ENCODE measurements at places on chromosomes 3 and 15.

DNA sequence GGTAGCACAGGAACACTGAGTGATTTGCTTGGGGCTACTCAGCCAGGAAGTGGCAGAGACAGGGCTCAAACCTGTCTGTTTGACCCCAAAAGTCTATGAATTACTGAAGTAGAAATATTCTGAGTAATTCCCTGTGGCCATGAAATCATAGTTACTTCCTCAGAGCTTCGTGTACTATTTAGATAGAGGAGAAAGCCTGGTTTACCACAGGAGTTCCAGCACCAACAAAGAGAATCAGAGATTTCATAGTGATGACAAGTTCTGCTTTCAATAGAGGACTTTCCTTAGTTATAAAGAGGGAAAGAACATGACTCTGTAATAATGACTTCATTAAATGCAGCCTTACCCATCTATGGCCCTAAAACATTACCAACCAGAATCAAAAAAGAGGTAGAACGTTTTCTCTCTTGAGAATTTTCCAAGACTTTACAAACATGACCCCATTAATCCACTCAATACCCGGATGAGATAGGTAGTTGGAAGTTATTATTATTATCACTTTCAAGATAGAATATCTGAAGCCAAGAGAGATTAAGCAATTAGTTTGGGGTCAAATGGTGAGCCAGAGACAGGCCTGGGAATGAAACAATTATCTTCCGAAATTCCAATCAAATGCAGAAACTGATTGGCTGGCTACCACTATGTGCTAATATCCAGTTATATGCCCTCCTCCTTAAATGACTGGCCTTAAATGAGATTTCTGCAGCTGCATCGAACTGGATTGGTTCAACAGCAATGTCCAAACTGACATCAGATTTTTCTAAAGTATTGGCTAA, 13.6 kb upstream of the WNT5A start:
- H3K4me3 ChIP-seq = no peak overlapping the region
- no peak overlapping the region for H3K27ac ChIP-seq
- DNase-seq = no peak
- no peaks in the 10 kb centered on the region for H3K36me3 ChIP-seq
- no peaks in the 10 kb centered on the region for H3K4me1 ChIP-seq

GRCh38 chr3:56700151-56700550, 17.1 kb upstream of the TASOR start:
- no peak overlapping the region for H3K27ac ChIP-seq
- no peak for DNase-seq
- H3K27me3 ChIP-seq = no peaks in the 10 kb centered on the region
- no peak overlapping the region for H3K4me3 ChIP-seq

GRCh38 chr3:193742628-193743027, 149.6 kb downstream of the OPA1 start:
- peaks cover 3% of the 10 kb centered on the region for H3K27me3 ChIP-seq
- H3K4me1 ChIP-seq = peaks cover 6% of the 10 kb centered on the region
- DNase-seq = no peak
- H3K27ac ChIP-seq = no peak overlapping the region
- no peaks in the 10 kb centered on the region for H3K36me3 ChIP-seq
- no peak overlapping the region for H3K4me3 ChIP-seq

GRCh38 chr3:134685929-134686802, 35.3 kb upstream of the KY start:
- no peaks in the 10 kb centered on the region for H3K36me3 ChIP-seq
- H3K4me1 ChIP-seq = no peaks in the 10 kb centered on the region
- H3K4me3 ChIP-seq = no peak overlapping the region
- H3K27me3 ChIP-seq = no peaks in the 10 kb centered on the region
- no peak for DNase-seq
- H3K27ac ChIP-seq = no peak overlapping the region

- no peaks in the 10 kb centered on the region for H3K27me3 ChIP-seq
- no peaks in the 10 kb centered on the region for H3K36me3 ChIP-seq
- DNase-seq = no peak
- H3K4me1 ChIP-seq = no peaks in the 10 kb centered on the region
These were observed 19.0 kb downstream of the ADAMTS9 start for GRCh38 chr3:64668582-64669510.

- DNase-seq = no peak
- no peak overlapping the region for H3K4me3 ChIP-seq
- H3K27ac ChIP-seq = no peak overlapping the region
- H3K4me1 ChIP-seq = no peaks in the 10 kb centered on the region
These were observed 269.5 kb upstream of the GBE1 start for GRCh38 chr3:82030916-82031315.

GRCh38 chr3:149152420-149152819, 23.0 kb downstream of the HPS3 start:
- peak; percentile 59 for DNase-seq
- H3K36me3 ChIP-seq = peaks cover 22% of the 10 kb centered on the region
- H3K4me3 ChIP-seq = no peak overlapping the region
- H3K4me1 ChIP-seq = peaks cover 19% of the 10 kb centered on the region

GRCh38 chr3:16589867-16590624, 15.2 kb downstream of the DAZL start:
- H3K4me1 ChIP-seq = peaks cover 15% of the 10 kb centered on the region
- H3K4me3 ChIP-seq = no peak overlapping the region
- H3K27me3 ChIP-seq = peaks cover 2% of the 10 kb centered on the region
- no peaks in the 10 kb centered on the region for H3K36me3 ChIP-seq
- H3K27ac ChIP-seq = no peak overlapping the region
- no peak for DNase-seq

- DNase-seq = no peak
- H3K36me3 ChIP-seq = no peaks in the 10 kb centered on the region
- H3K27me3 ChIP-seq = peaks cover 2% of the 10 kb centered on the region
- H3K27ac ChIP-seq = no peak overlapping the region
- H3K4me3 ChIP-seq = no peak overlapping the region
These were observed 19.5 kb upstream of the SNRPA1 start for GRCh38 chr15:101314336-101315125.

- H3K36me3 ChIP-seq = peaks cover 3% of the 10 kb centered on the region
- H3K27me3 ChIP-seq = no peaks in the 10 kb centered on the region
- H3K4me3 ChIP-seq = no peak overlapping the region
- H3K4me1 ChIP-seq = peaks cover 4% of the 10 kb centered on the region
- H3K27ac ChIP-seq = no peak overlapping the region
- DNase-seq = no peak
These were observed 77.4 kb upstream of the IQSEC1 start for GRCh38 chr3:13150624-13151023.

DNA sequence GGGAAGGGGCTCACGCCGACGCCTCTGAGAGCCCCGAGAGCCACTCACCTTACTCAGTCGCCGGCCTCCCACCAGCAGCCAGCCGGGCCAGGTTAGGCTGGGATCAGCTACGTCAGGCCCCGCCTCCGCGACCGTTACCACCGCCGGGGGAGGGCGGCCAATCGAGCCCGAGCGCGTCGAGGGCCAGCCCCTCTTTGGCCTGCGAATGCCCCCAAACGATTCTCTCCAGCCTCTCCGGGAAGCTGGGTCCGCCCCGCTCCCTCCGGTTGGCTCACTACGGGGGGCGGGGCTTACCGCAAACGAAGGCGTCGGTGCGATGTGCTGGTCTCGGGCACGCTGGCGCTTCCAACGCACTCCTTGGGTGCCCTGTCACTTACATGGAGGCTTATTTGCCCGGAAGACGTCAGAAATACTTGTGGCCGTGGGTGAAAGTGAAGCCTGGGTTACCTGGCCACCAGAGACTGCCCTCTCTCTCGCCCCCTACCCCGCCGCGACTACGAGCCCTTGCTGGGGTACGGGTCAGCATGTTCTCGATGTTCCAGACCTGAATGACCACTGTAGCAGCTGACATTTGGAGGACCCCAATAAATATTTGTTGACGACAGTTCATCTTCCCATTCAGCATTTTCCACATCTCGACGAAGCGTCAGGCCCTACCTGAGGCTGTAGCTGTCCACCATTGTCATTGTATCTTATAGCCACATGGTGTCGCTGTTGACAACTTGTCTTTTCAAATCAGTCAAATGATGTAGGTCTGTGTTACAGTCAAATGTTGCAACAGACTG, at the start of gene CEP70:
Gene CEP70, minus strand, starts transcription at position 111 of the 785 bp plus-strand sequence. CDS start 21,333 bp downstream, outside the sequence.
- no peaks in the 10 kb centered on the region for H3K4me1 ChIP-seq
- H3K27ac ChIP-seq = peak within 1 kb of the TSS; percentile 91
- peak within 1 kb of the TSS; percentile 80 for H3K4me3 ChIP-seq
- no peaks in the 10 kb centered on the region for H3K36me3 ChIP-seq

GRCh38 chr3:171967137-171967783, 72.1 kb upstream of the FNDC3B start:
- peak overlapping the region; percentile 11 for H3K27ac ChIP-seq
- H3K4me3 ChIP-seq = no peak overlapping the region
- H3K4me1 ChIP-seq = peaks cover 10% of the 10 kb centered on the region
- no peaks in the 10 kb centered on the region for H3K36me3 ChIP-seq
- no peak for DNase-seq

DNA sequence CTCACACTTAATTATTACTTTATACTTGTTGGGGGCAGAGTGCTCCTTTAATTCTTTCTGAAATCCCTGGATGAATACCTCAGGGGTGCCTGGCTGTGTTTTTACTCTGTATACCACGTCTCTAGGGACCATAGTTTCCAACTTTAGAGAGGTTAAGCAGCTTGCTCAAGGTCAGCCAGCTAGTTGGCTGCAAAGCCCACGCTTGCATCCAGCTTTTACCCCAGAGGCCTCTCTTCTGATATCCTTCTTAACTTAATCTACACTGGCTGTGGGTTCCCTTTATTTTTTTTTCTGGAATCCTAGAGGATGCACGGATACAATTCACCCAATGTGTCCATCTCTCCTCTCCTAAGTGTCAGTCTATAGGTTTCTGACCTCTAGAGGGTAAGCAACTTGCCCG, 1.4 kb downstream of the PDZRN3 start:
- peaks cover 14% of the 10 kb centered on the region for H3K27me3 ChIP-seq
- H3K4me3 ChIP-seq = no peak overlapping the region
- no peak for DNase-seq
- no peaks in the 10 kb centered on the region for H3K4me1 ChIP-seq
- no peaks in the 10 kb centered on the region for H3K36me3 ChIP-seq
- no peak overlapping the region for H3K27ac ChIP-seq

GRCh38 chr15:33449810-33450209, 139.0 kb downstream of the RYR3 start:
- no peaks in the 10 kb centered on the region for H3K36me3 ChIP-seq
- H3K4me3 ChIP-seq = no peak overlapping the region
- DNase-seq = no peak
- H3K27ac ChIP-seq = no peak overlapping the region

DNA sequence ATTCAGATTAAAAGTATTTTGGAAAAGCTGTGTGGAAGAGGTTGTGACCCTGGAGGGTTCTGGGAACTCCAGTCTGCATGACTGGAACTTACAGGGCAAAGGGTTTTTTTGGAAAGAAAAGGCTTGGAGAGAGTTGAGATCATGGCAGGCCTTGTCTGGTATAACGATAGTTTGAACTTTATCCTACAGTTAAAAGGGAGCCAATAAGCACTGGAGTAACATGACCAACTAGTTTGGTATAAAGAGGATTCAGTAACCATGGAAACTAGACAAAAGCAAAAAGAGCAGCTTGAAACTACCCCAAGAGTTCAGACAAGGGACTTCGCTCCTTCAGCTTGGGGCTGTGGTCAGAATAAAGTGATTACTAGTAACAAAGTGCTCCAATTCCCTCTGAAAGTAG, 151.2 kb upstream of the TMCO5A start:
- no peaks in the 10 kb centered on the region for H3K4me1 ChIP-seq
- H3K27me3 ChIP-seq = no peaks in the 10 kb centered on the region
- no peak overlapping the region for H3K27ac ChIP-seq
- no peaks in the 10 kb centered on the region for H3K36me3 ChIP-seq
- H3K4me3 ChIP-seq = no peak overlapping the region
- DNase-seq = no peak

GRCh38 chr3:1082108-1082507, 10.7 kb upstream of the CNTN6 start:
- no peaks in the 10 kb centered on the region for H3K36me3 ChIP-seq
- H3K4me1 ChIP-seq = no peaks in the 10 kb centered on the region
- no peaks in the 10 kb centered on the region for H3K27me3 ChIP-seq
- H3K4me3 ChIP-seq = no peak overlapping the region
- no peak overlapping the region for H3K27ac ChIP-seq
- DNase-seq = peak; percentile 13

DNA sequence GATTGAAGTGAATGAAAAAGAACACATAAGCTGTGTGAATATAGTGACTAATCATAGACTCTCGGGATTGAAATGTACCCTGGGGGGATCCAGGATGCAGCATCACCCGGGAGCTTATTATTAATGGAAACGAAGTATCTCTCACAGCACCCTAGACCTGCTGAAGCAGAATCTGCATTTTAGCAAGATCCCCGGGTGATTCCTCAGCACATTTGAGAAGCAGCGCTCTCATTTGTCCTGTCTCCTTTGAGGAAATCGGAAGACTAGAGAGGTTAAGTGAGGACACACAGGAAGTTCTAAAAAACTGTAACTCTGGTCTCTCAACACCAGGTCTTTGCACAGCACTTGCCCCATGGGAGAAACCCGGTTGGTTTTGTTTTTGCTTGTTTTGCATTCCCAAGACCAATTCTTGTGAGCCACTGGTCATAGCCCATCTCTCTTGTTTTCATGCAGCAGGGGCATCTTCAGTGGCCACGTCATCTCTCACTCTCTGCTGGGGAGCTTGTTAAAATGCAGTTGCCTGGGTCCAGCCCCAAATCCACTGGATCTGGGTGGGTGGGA, 30.2 kb downstream of the ZNF710 start:
- DNase-seq = peak; percentile 37
- H3K27me3 ChIP-seq = no peaks in the 10 kb centered on the region
- peak overlapping the region; percentile 7 for H3K4me3 ChIP-seq
- peaks cover 7% of the 10 kb centered on the region for H3K36me3 ChIP-seq
- peak overlapping the region; percentile 81 for H3K27ac ChIP-seq

DNA sequence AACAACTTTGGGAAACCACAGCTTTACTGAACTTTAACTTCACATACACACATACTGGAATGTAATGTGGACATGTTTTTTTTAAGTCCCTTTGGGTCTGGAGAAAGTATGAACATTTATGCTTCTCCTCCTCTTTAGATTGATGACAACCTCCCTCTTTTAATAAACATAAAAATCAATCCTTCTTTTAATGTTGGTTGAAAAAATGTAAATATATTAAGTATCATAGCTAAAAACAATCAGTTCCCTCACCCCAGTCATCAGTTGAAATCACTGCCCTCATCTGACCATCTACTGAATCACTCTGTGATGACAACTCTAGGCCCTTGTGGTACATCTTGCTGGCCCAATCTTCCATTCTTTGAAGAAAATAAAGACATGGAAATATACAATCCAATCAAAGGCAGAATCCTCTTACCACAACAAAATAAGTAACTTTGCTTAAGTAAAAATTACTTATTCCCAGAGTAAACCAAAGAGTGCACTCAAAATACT, 6.4 kb downstream of the AAGAB start:
- peaks cover 58% of the 10 kb centered on the region for H3K4me1 ChIP-seq
- peaks cover 44% of the 10 kb centered on the region for H3K36me3 ChIP-seq
- no peak overlapping the region for H3K4me3 ChIP-seq
- no peak overlapping the region for H3K27ac ChIP-seq
- no peak for DNase-seq
